Spleen (tissue), 13 donors: ENCODE measurements at places on chromosomes 6 and 20.

DNA sequence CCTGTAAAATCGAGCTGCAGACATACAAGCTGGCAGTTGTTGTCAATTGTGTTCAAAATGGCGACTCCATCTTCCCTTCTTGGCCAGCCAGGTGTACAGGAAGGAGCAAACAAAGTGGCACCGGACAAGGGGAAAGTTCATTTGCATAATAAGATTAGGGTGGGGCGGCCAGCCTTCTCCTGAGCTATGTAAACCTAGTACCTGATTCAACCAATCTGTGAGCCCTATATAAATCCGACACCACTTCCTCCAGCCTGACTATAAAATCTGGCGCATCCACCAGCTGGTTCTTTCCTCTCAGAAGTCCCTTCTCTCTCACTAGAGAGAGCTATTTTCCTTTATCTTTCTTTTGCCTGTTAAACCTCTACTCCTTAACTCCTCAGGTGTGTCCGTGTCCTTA is 8.1 kb upstream of the HBS1L start:
- DNase-seq, result no peak

DNA sequence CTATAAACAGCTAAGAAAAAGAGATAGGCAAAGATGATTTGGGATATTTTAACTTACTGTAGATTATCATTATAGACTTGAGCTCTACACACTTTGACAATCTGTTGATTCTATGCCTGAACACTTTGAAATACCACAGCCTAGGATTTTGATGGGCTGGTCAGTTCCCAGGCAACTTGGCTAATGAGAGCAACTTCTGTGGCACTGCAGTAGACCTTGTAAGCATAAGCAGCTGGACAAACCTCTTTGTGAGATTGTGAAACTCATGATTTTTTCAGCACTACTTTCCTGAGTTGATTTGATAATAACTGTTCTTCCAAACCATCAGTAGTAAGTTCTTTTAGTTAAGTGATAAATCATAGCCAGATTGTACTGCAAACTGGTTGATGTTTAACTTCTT is 27.1 kb upstream of the ELOVL5 start:
- DNase-seq, result no peak

DNA sequence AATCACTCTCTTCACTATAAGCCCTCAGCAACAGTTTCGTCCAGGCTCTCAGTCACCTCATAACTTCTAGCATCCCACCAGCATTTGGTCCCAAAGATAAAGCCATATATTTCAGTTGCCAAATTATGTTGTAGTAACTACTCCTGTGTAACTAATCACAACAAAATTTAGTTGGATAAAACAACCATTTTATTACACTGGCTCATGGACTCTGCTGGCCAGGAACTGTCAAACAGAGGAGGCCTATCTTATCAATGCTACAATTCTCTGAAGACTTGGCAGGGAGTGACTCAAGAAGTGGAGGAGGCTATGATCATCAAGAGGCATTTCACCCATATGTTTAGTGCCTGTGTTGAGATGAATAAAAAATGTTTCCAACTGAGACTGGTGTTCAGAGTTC is 1082.3 kb upstream of the GJE1 start:
- no peak for DNase-seq

GRCh38 chr6:25053875-25054371 is 118.2 kb upstream of the RIPOR2 start:
- no peak for DNase-seq

GRCh38 chr20:6740096-6740495 is 27.4 kb upstream of the BMP2 start:
- no peak for DNase-seq
